ENCODE measurements at places on chromosomes 3 and 15.

DNA sequence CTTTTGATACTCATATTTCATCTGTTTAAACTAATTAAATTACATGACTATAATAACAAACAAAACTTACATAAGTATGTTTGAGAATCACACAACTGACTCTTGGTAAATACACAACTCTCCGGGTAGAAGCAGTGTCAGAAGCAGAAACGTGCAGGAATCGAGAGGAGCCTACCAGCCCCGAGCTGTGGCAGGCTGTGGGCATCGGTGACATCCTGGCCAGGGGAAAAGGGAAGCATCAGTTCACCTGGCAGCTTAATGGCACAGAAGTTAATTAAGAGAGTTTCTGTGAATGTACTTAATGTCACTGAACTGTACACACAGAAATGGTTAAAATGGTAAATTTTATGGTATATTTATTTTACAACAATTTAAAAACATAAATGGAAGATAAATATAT lies 90.2 kb downstream of the CRTC3 start:
- no peaks in the 10 kb centered on the region for H3K4me1 ChIP-seq
- H3K4me3 ChIP-seq, result no peak overlapping the region
- DNase-seq, result no peak
- no peak overlapping the region for H3K27ac ChIP-seq

DNA sequence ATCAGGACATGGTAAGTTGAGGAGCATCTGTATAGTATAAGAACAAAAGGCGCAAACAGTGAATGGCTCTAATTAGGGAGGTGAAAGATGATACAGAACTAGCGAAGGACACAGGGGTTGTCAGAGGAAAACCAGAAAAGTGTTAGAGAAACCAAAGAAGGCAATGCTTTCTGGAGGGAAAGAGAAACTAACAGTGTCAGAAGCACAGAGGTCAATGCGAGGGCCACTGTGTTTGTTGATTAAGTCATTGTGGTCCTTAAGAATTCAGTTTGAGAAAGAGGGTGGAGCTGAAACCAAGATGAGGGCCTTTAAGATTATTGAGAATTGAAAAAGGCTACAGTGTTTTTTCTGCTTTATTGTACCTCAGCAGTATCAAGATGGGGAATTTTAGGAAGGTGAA lies 28.8 kb downstream of the ATG7 start:
- no peaks in the 10 kb centered on the region for H3K36me3 ChIP-seq
- DNase-seq, result no peak
- no peaks in the 10 kb centered on the region for H3K4me1 ChIP-seq
- no peak overlapping the region for H3K4me3 ChIP-seq
- no peaks in the 10 kb centered on the region for H3K27me3 ChIP-seq

DNA sequence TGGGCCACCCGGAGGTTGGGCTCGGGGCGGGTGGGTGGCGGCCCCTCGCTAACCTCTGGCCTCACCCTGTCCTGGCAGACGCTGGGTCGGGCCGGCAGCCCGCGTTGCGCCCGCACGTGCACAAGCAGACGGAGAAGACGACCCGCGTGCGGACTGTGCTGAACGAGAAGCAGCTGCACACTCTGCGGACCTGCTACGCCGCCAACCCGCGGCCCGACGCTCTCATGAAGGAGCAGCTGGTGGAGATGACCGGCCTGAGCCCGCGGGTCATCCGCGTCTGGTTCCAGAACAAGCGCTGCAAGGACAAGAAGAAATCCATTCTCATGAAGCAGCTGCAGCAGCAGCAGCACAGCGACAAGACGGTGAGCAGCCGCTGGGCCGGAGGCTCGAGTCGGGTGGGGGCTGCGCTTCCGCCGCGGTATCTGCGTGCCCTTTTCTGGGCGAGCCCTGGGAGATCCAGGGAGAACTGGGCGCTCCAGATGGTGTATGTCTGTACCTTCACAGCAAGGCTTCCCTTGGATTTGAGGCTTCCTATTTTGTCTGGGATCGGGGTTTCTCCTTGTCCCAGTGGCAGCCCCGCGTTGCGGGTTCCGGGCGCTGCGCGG lies 3.7 kb downstream of the ISL2 start:
- DNase-seq, result peak; percentile 38
- peaks cover 43% of the 10 kb centered on the region for H3K4me1 ChIP-seq
- H3K27ac ChIP-seq, result peak overlapping the region; percentile 9
- H3K36me3 ChIP-seq, result no peaks in the 10 kb centered on the region

DNA sequence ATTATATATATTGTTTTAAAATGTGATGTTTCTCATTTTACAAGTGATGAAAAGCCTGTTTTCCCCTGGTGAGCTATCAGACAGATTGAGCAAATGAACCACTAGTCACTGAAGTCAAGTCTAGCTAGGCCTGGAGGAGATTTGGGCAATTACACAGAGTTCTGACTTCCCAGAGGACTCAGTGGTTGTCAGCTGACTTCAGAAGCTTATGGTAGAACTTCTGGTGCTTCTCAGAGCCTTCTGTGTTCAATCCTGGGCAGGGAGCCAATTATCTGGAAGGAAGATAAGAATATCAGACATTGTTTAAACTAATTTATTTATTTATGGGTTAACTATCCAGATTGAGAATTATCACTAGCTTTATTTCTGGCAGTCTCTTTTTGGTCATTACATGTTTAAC lies 37.7 kb upstream of the NAALADL2 start:
- no peak overlapping the region for H3K4me3 ChIP-seq
- no peak overlapping the region for H3K27ac ChIP-seq
- no peaks in the 10 kb centered on the region for H3K27me3 ChIP-seq

DNA sequence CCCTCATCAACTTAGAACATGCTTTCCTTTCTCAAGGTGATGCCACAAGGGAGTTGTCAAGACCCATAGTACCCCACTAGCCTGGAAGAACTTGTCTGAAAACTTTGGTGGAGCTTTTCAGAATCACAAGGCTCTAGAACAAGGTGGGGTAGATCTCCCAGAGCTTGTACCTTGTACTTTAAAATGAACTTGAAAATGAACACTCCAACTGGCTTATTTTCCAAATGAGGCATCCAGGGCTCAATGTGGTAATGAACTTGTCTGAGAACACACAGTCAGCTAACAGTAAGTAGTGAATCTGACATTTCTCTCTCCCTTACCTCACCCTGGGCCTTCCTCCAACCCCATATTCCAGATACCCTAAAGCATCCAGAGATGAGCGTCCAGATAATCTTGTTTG lies 81.8 kb upstream of the THBS1 start:
- no peak for DNase-seq
- H3K27ac ChIP-seq, result peak overlapping the region; percentile 42
- H3K36me3 ChIP-seq, result no peaks in the 10 kb centered on the region
- no peaks in the 10 kb centered on the region for H3K27me3 ChIP-seq
- no peak overlapping the region for H3K4me3 ChIP-seq
- peaks cover 12% of the 10 kb centered on the region for H3K4me1 ChIP-seq

- H3K4me1 ChIP-seq, result no peaks in the 10 kb centered on the region
- H3K27ac ChIP-seq, result no peak overlapping the region
- no peak for DNase-seq
- H3K36me3 ChIP-seq, result no peaks in the 10 kb centered on the region
These were observed 874.7 kb upstream of the GBE1 start for GRCh38 chr3:82636177-82636576.

DNA sequence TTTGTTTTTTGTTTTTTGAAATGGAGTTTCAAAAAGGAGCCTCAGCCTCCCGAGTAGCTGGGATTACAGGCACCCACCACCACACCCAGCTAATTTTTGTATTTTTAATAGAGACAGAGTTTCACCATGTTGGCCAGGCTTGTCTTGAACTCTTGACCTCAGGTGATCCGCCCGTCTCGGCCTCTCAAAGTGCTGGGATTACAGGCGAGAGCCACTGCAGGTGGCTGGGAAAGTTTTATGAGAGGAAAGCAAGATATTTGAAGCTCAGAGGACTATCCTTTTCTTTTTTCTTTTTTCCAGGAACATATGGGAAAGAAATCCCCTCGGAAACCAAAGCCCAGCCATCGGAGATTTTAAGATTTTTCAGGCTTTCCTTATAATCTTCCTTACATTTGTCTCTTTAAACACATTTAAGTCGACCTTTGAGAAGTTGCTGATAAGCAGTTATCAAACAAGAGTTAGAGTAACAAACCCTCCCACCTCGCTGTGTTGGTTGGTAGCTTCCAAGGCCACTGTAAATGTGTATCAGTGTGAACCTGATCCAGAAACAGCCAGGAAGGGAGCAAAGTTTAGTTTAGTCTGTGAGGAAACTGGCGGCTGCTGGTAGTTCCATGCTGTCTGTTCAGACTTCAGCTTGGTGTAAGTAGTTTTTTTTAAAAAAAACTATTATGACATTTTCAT lies 34.5 kb upstream of the MAP3K13 start:
- no peaks in the 10 kb centered on the region for H3K36me3 ChIP-seq
- H3K4me3 ChIP-seq, result peak overlapping the region; percentile 37
- no peaks in the 10 kb centered on the region for H3K27me3 ChIP-seq
- H3K27ac ChIP-seq, result peak overlapping the region; percentile 78
- DNase-seq, result peak; percentile 83

- no peak overlapping the region for H3K4me3 ChIP-seq
- no peak overlapping the region for H3K27ac ChIP-seq
- H3K36me3 ChIP-seq, result no peaks in the 10 kb centered on the region
- no peaks in the 10 kb centered on the region for H3K27me3 ChIP-seq
- no peaks in the 10 kb centered on the region for H3K4me1 ChIP-seq
These were observed 216.7 kb upstream of the CFAP20DC start for GRCh38 chr3:59266551-59266950.

GRCh38 chr15:38176691-38177090 lies 75.9 kb upstream of the SPRED1 start:
- DNase-seq, result no peak
- H3K36me3 ChIP-seq, result no peaks in the 10 kb centered on the region
- no peak overlapping the region for H3K27ac ChIP-seq
- H3K4me1 ChIP-seq, result no peaks in the 10 kb centered on the region
- no peaks in the 10 kb centered on the region for H3K27me3 ChIP-seq
- no peak overlapping the region for H3K4me3 ChIP-seq

DNA sequence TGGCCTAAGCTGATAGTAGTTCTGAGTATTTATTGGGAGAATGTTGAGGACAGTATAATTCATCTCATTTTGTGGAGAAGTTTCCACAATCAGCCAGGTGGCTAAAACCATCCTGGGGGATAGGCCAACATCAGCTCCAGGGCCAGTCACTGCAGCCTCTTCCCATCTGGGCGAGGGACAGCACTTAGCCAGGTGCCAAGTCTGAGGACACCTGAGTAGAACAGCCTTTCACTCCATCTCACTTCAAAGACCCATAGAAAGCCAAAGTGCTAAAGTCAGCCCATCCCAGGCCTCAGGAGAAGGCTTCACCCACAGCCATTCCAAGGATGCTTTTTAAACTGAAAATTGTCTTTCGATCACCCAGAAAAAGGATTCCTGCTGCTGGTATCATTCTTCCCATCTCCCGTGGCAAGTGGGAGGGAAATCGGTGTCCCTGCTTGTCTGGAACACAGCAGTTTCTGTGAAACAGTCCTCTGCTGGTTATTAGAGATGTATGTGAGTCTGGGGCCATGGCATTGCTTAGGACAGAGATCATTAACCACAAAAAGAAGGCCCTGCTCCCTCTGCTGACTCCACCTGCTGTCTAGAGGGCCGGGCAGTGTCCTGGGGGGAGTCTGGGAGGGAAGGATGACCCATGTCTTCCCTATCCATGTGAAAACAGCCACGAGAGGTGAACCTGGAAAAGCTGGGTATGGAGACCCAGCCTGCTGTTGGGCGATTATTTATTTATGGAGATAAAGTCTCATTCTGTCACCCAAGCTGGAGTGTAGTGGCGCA lies 9.6 kb downstream of the CALML4 start:
- H3K36me3 ChIP-seq, result no peaks in the 10 kb centered on the region
- DNase-seq, result no peak
- no peaks in the 10 kb centered on the region for H3K27me3 ChIP-seq
- peak overlapping the region; percentile 27 for H3K27ac ChIP-seq

- H3K27ac ChIP-seq, result peak overlapping the region; percentile 31
- H3K36me3 ChIP-seq, result no peaks in the 10 kb centered on the region
- peaks cover 55% of the 10 kb centered on the region for H3K4me1 ChIP-seq
- no peak for DNase-seq
These were observed 41.9 kb downstream of the AMOTL2 start for GRCh38 chr3:134332344-134332743.
